Amniotic epithelial cell (primary cell): ENCODE measurements at places on chromosomes 16 and 17.

DNA sequence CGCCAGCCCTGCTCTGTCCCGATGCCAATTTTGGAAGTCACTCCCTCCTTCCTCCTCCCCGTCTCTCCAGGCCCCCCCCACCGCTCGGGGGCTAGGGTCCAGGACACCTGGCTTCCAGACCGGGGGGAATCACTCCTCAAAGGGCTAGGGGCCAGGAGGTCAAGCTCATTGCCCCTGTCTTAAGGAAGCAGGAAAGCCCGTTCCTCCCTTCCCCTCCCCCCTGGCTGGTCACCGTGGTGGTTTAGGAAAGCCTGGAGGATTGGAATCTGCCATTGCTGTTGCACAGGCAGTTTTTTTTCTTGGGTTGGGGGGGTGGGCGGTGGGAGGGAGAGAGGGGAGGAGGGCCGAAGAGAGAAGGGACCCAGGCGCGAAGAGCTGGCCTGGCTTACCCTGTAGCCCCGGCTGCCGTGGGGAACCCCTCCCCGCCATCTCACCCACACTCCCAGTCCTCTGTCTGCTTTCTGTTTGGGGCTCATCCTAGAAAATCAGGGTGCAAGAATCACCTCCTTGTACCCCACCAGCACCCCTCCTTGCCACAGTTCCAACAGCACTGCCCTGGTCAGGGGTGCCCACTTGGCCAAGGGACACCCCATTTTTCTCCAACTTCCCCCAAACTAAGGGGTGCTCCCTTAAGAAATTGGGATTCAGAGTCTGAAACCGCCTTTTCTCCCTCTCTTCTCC is 2.9 kb upstream of the BCL6B start:
- DNase-seq: peak; percentile 43

DNA sequence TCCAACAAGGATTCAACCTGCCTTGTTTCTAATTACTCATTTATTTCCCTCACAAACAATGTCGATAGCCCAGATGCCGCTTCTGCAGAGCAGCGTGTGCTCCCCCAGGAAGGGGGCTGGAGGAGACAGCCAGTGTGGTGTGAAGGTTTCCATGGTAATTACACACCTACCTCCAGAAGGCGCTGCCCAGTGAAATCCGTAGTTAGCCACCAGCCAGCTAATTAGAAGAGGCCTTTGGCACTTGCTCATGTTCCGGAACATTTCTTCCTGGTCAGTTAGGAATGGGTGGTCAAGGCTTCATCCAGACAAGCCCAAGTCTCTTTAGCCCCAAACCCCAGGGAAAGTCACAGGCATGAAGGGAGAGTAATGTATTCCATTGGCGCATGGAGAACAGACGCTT is 342.5 kb upstream of the C16orf82 start:
- DNase-seq: no peak

DNA sequence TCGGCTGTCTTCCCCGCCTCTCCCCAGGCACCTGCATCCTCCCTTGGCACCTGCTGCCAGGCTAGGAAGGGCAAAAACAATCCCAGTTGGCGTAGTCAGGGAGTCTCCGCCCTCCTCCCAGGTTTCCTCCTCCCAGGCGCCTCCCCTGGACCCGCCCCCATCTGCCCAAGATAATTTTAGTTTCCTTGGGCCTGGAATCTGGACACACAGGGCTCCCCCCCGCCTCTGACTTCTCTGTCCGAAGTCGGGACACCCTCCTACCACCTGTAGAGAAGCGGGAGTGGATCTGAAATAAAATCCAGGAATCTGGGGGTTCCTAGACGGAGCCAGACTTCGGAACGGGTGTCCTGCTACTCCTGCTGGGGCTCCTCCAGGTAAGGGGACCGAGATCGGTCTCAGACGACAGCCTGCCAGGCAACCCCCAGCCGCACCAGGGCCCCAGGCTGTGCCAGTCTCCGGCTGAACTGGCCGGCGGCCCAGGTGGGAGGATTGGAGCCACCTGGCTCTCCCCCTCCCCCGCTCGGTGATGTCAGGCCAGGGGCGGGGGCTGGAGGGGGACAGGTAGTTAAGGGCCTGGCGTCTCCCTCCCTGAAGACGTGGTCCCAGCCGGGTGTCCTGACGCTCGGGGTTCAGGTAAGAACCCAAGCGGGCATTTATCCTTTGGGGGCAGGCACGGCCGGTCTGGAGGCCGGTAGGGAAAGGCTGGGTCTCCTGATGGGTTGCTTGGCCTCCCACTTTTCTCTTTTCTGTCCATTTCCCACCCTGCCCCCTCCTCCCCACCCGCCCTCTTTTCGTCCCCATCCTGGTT is at the start of gene GRB7:
Gene GRB7, plus strand, starts transcription at position 179 of the 808 bp plus-strand sequence. CDS start 4,364 bp downstream, outside the sequence.
- DNase-seq: no peak

DNA sequence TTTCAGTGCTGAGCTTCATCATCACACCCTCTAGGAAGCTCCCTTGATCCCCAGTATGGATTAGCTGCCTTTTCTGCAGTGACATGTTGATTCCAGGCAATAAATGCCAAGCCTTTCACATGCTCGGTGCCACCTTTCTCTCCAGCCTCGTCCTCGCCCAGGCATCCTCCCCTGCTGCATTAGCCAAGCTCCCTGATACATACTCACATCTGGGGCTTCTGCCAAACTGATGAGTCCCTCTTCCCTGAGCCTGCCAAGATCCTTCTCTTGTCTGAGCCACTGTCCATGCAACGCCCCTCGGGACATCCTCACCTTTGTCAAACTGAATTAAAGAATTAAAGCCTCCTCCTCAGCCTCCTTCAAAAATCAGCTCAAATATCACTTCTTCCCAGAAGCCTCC is 538.5 kb upstream of the CDH11 start:
- no peak for DNase-seq

DNA sequence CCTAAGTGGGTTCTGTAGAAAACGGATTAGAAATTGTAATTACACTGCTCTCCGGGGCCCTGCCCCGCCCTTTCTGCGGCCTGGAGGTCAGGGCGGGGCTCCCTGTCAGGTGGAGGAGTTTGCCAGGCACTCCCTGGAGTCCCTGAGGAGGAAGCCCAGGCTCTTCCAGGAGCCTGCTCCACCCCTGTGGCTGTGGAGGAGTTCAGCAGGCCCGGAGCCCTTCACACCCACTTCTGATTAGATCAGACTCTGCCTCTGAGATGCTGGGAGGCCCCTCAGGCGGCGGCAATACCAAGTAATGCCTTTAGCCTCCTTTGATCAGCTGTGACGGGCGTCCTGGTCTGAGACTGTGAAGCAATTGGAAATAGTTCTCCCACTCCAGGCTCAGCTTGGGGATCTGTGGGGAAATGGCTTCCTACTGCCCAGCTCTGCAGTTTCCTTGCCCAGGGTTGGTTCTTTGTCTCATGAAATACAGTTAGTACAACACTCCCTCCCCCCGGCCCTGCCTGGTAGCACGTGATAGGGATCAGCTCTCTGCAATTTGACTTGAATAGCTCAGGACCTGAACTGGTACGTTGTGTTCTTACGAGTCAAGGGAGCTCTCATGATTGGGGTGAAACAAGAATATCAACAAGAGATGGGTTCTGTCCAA is 22.3 kb downstream of the BAIAP2 start:
- peak; percentile 92 for DNase-seq

- DNase-seq: no peak
Observed at GRCh38 chr16:84820771-84821170, 986 bp downstream of the CRISPLD2 start.

- DNase-seq: no peak
Observed at GRCh38 chr17:76314392-76315227, 6.5 kb upstream of the QRICH2 start.
